Naive thymus-derived CD4-positive, alpha-beta T cell (primary cell): ENCODE measurements at places on chromosomes 16 and 17.

- no peaks in the 10 kb centered on the region for H3K4me1 ChIP-seq
- H3K36me3 ChIP-seq = no peaks in the 10 kb centered on the region
- no peak for DNase-seq
- H3K27ac ChIP-seq = no peak overlapping the region
These were observed 222.3 kb upstream of the TNRC6C start for GRCh38 chr17:77736199-77736585.

DNA sequence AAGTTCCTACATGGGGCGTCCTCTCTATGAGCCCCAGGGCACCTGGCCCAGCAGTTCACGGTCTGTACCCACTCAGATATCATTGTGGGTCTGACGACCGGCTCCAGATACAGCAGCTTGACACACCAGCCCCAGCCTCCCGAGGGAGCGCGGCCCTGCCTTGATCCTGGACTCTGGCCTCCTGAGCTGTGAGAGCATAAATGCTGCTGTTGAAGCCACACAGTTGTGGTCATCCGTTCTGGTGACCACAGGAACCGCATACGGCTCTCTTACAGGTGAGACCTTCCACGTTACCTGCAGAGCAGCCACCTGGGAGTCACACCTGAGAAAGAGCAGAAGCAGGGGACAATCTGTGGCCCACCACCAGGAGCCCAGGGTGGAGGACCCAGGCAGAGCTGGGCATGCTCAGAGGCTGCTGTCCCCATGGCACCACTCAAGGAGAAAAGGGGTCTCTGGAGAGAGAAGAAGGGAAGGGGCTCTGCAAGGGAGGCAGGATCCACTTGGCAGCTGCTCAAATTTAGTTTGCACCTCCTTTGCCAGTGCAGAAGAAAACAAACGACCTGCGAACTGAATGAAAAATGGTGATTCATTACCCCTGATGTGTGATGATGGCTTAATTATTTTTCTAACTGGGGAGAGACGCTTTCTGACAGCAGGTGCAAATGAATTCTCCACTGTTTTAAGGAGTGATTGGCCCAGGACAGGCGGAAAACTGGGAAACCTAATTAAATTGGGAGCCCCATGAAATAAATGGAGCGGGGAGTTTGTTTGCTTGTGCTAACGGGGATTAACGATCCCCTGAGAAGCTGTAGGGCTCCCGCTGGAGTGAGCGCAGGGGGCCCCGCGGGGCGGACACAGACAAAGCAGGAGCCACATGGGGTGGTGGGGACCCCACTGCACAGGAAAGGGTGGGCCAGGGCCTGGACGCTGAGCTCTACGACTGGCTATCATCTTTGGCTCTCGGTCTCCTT lies 208.9 kb downstream of the RBFOX3 start:
- H3K27ac ChIP-seq = no peak overlapping the region
- H3K36me3 ChIP-seq = no peaks in the 10 kb centered on the region
- no peak overlapping the region for H3K4me3 ChIP-seq
- no peak for DNase-seq
- no peaks in the 10 kb centered on the region for H3K27me3 ChIP-seq
- peaks cover 3% of the 10 kb centered on the region for H3K4me1 ChIP-seq

- no peak overlapping the region for H3K27ac ChIP-seq
- no peak for DNase-seq
- no peak overlapping the region for H3K4me3 ChIP-seq
- no peaks in the 10 kb centered on the region for H3K27me3 ChIP-seq
- peaks cover 76% of the 10 kb centered on the region for H3K36me3 ChIP-seq
- H3K4me1 ChIP-seq = no peaks in the 10 kb centered on the region
These were observed 55.5 kb downstream of the SEC14L1 start for GRCh38 chr17:77196251-77196650.

- H3K36me3 ChIP-seq = no peaks in the 10 kb centered on the region
- H3K27ac ChIP-seq = no peak overlapping the region
- no peaks in the 10 kb centered on the region for H3K27me3 ChIP-seq
- H3K4me3 ChIP-seq = no peak overlapping the region
These were observed 173.4 kb downstream of the ZNF18 start for GRCh38 chr17:11823862-11824261.
